T-helper 1 cell (primary cell): ENCODE measurements at places on chromosomes 12 and 14.

DNA sequence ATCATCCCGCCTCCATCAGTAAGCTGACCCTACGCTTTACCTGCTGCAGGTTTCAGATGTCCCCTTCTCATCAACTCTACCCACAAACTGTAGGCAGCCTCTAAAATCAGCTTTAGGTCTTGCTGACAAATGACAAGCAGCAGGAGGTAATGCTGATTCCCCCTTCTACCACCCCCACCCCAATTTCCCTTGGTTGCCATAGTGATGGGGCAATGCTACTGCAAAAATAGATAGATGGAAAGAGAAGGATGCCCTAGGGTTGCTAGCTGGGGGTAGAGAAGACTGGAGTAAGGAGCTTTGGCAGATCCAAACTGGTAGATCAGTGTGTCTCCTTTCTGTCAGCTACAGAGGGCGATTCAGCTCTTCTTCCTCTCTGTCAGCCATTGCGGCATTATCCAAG is 19.8 kb upstream of the PDE1B start:
- DNase-seq: no peak

GRCh38 chr14:101320396-101320795 is 240.9 kb upstream of the DIO3 start:
- DNase-seq: no peak

- DNase-seq: peak; percentile 10
These were observed 31.9 kb downstream of the CCDC91 start for GRCh38 chr12:28222081-28222700.

DNA sequence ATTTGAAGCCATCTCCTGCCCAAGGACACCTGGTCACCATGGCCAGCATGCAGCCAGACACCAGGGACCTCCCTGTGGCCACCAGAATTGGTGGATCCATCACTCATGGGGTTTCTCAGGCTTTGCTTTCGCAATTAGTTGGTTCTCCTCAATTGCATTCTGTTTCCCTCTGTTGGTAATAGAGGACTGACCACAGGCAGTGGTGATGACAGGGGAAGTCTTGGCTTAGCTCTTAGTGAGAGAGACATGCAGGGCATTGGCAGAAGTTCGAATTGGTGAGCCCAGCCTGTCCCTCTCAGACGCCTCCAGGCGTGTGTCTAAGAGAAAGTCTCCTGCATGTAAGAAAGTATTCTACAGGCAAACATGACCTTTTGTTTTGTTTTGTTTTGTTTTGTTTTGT is 21.3 kb downstream of the HCAR2 start:
- no peak for DNase-seq

GRCh38 chr12:121983536-121984210 is 38.0 kb upstream of the BCL7A start:
- DNase-seq: no peak

DNA sequence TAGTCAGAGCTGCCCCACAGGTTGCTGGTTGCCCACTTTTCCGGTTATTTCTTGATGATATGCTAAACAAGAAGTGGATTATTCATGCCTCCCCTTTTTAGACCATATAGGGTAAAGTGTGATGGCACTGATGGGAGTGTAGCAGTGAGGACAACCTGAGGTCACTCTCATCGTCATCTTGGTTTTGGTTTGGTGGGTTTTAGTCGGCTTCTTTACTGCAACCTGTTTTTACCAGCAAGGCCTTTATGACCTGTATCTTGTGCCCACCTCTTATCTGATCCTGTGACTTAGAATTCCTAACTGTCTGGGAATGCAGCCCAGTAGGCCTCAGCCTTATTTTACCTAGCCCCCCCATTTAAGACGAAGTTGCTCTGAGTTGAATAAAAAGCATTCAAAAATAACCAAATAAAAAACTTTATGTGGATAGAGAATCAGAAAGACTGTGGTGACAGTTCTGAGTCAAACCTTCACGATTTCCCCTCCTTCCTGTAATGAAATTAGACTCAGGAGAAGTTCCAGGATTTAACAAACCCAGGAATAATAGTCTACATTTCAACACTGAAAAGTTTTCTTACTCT is 144.2 kb downstream of the PAWR start:
- DNase-seq: no peak

GRCh38 chr12:89707703-89708564 is 704 bp downstream of the ATP2B1 start:
- DNase-seq: peak; percentile 30

GRCh38 chr12:3777206-3777809 is 24.4 kb upstream of the CRACR2A start:
- DNase-seq: no peak

- DNase-seq: no peak
These were observed 43.7 kb upstream of the TRHDE start for GRCh38 chr12:72228424-72228823.

DNA sequence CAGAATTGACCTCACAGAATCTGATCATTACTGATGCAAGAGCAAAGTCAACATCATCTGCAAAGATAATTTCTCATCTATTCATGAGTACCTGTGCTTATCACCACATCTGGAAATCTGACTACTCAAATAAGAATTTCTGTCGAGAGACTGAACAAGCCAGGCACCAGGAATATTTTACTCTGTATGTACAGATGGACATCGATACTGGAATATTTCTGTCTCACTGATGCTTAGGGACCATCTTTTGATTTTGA is 105.2 kb downstream of the BICD1 start:
- no peak for DNase-seq

GRCh38 chr12:110256780-110257431 is 24.1 kb upstream of the ATP2A2 start:
- DNase-seq: no peak

DNA sequence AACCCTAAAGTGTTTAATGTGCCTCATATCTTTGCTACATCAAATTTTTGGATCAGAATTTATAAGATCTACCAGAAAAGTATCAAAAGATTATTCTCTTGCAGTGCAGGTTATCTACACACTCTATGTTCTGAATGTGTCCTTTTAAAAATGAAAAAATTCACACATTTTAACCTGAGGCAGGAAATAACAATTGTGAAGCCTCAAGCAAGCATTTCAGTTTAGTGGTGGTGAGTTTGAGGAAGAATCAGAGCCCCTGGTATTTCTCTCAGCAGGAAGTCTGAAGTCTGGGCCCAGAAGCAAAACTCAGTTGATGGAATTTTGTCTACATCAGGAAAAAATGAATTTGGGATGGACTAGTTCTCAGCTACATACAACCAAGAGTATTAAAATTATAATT is 137.0 kb upstream of the PZP start:
- DNase-seq: no peak

GRCh38 chr12:105933671-105934665 is 204.8 kb downstream of the NUAK1 start:
- no peak for DNase-seq

GRCh38 chr14:29663281-29663801 is 264.3 kb downstream of the PRKD1 start:
- no peak for DNase-seq

DNA sequence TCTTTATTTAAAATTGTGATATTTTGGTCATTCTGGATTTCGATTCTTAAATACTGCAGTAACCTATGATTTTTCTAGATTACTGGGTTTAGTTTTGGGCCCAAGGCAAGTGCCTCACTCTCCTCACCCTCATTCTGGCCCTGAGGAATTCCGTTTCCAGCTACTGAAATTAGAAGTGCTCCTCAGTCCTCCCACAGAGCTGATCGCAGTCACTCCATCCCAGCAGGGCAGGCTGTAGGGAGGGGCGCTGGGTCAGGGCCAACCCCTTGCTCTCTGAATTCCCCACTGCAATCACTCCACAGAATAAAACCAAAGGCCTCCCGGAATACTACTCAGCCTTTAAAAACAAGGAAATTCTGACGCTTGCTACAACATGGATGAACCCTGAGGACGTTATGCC is 66.5 kb upstream of the DIO3 start:
- DNase-seq: no peak

- no peak for DNase-seq
These were observed 486.2 kb downstream of the DIO2 start for GRCh38 chr14:79724934-79725717.

- DNase-seq: no peak
These were observed 11.2 kb upstream of the GNPNAT1 start for GRCh38 chr14:52802597-52802996.

DNA sequence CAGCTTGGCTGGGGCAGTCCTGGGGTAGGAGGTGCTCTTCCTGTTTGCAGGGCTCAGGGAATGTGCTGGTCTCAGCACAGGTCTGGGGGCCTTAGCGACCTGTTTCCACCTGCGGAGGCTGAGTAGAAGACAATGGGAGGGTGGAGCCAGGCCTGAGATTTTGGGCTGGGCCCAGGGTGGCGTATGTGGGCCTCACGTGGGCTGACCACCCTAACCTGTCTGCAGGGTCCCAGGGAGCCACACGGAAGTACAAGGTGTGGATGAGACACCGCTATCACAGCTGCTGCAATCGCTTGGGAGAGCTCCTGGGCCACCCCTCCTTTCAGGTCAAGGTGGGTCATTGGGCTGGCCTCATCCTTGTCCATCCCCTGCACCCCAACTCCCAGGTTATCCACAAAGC is 1.1 kb downstream of the NOC4L start:
- no peak for DNase-seq

- DNase-seq: no peak
These were observed 134.1 kb downstream of the TPH2 start for GRCh38 chr12:72072592-72073212.

DNA sequence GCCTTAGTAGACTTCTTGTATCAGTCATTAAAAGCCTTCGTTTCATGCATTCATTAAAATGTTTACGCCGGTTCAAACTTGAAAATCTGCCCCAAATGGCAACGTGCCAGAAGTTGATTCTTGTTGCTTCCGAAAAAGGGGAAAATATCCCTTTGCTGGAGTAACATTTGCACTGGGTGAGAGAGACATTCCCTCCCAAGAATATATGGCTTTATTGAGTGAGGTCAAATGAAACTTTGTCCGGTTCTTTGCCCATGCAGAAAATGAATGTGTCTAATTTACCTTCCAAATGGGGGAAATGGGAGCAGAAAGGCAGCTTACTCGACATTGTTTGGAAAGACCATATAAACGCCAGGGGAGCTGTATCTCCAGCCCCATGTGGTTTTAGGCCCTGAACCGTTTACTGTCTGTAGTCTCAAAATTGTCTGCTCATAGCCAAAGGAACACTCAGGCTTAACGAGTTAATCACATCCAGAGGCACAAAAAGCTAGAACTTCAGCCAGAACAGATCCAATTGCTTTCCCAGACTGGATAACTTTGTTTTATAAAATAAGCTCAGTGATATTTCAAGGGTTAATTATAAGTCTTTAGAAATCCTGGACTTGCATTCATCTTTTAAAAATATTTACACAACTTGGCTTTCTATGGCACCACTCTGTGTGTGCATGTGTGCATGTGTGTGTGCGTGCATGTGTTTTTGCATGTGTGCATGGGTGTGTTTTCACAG is 2.9 kb upstream of the EMP1 start:
- DNase-seq: no peak

DNA sequence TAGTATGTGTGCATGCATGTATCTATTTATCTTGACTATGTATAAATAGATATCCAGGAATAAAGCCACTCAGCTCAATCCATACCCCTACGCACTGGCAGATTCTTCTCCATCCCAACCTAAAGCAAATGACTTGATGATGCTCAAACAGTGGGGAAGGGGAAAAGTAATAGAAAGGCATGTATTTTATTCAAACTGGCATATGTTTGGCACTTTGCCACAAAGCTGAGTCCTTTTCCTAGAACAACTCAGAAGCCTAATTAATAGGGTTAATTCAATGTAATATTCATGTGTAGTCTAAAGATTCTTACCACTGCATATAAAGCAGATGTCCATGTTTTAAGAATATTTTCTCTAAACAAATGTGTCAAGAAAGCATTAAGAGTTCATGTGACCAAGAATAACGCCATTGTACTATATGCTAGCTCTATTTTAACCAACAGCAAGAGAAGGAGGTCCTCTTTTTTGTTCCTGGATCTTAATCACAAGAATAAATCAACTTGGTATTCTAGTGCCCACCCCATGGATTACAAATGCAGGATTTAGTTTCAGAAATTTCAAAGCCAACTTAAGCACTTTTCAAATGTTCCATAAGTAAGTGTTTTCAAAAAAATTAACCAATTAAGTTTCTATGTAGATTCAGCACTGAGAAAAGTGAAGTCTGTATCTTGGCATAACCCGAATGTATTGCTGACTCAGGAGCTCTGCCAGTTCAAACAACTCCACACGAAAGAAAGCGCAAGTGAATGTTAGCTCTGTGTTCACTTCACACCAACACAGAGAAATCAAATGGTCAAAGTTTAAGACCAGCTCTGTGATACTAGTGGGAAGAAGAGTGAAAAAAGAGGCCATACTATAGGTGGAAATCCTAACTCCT is 233.6 kb downstream of the MED13L start:
- no peak for DNase-seq

DNA sequence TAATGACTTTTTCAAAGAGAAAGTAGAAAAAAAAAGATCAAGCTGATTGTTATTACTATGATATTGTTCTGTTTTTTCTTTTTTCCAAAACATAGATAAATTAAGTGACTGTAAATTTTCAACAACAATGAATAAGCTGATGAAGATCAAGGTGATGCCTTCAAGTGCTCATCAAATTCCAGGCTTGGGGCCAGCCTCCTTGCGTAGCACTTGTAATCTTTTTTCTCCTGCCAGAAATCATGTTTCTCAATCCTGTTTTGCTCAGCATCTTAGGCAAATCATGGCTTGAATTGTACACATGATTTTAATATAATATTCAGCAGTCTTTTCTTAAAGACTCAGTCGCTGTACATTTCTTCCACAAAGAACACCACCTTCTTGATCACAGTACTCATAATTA is 333.2 kb downstream of the NPAS3 start:
- no peak for DNase-seq

DNA sequence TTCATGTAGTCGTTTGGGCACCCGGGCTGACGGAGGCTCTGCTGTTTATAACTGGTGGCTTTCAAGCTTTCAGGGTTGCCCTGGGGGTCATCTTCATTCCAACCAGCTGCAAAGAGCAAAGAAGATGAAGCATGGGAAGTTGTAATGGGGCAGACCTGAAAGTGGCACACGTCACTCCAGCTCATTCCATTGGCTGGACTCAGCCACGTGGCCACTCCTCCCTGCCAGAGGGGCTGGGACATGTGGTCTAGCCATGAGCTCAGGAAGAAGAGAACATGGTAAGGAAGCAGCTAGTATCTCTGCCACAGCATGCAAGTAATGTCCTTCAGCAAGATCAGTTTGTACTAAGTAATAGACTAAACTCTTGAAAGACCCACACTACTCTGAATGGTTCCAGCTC is 51.7 kb upstream of the FERMT2 start:
- DNase-seq: no peak

- no peak for DNase-seq
These were observed 56.2 kb downstream of the MAP4K5 start for GRCh38 chr14:50476134-50476533.

GRCh38 chr12:110578694-110579534 is 4.2 kb downstream of the PPTC7 start:
- DNase-seq: no peak

- no peak for DNase-seq
These were observed 1.1 kb downstream of the BCAT1 start for GRCh38 chr12:24947541-24948419.

- DNase-seq: no peak
These were observed 3.3 kb upstream of the NT5DC3 start for GRCh38 chr12:103844305-103844704.
